ENCODE measurements at places on chromosomes 4 and X.

DNA sequence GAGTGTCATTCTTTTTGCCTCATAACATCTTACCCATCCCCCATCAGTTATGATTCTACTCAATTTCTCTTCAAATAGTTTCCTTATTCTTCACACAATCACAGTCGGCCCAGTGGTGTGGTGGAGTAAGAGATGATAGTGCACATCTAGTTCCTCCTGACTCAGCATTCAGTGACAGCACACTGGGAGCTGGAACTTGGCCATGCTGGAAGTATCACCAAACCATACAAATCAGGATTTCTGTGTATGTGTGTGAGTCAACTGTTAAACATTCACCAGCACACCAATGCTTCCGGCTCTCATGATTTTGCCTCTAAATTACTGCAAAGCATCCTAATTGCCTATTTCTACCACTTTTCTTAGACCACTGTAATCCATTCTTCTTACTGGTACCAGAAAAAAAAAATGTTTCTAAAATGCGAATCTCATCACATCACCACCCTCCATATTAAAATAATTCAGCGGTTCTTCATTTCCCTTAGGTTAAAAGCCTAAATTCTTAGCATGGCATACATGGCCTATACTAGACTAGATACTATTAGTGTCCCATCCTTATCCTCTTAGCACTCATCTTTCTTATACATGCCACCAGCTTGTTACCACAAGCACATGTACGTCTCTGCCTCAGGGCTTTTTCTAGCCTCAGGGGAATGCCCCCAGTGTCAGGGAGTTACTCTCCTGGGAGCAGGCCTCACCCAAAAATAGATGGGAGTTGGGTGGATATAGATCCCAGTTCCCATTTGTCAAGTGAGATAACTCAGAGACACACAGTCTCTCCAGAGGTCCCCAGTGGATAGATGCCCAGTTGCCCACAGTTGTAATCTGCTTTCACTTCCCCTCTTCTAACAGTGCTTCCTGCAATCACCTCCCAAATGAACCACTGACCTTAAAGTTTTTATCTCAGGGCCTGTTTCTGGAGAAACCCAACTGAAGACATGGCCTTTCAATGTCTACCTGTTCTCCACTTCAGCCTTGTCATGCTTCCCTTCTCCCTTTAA is 49.2 kb upstream of the DDX53 start:
- no peaks in the 10 kb centered on the region for H3K36me3 ChIP-seq
- no peak overlapping the region for H3K4me3 ChIP-seq
- no peaks in the 10 kb centered on the region for H3K27me3 ChIP-seq
- no peaks in the 10 kb centered on the region for H3K4me1 ChIP-seq

- H3K4me1 ChIP-seq = no peaks in the 10 kb centered on the region
- no peak overlapping the region for H3K27ac ChIP-seq
- DNase-seq = no peak
- no peaks in the 10 kb centered on the region for H3K27me3 ChIP-seq
- no peak overlapping the region for H3K4me3 ChIP-seq
Measured at GRCh38 chr4:183858011-183858615, 47.0 kb upstream of the STOX2 start.

DNA sequence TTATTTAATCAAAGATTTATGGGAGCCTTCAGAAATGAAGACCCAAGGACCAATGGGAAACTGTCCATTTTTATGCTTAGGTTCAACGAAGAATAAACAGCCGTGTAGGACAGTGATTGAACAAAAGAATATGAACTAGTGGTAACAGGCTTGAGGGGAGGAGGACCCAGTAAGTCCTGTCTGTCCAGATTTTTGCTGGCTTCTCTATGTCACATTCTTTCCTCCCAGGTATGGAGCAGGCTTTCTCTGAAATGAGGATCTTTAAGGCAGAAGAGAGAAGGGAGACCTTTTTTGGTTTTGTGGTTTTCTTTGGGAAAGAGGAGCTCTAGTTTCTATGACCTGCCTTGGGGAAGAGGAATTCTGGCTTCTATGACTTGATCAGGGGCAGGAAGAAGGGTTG is 74.1 kb downstream of the BANK1 start:
- no peaks in the 10 kb centered on the region for H3K27me3 ChIP-seq
- no peak for DNase-seq
- H3K36me3 ChIP-seq = no peaks in the 10 kb centered on the region
- H3K4me1 ChIP-seq = no peaks in the 10 kb centered on the region
- H3K27ac ChIP-seq = no peak overlapping the region

DNA sequence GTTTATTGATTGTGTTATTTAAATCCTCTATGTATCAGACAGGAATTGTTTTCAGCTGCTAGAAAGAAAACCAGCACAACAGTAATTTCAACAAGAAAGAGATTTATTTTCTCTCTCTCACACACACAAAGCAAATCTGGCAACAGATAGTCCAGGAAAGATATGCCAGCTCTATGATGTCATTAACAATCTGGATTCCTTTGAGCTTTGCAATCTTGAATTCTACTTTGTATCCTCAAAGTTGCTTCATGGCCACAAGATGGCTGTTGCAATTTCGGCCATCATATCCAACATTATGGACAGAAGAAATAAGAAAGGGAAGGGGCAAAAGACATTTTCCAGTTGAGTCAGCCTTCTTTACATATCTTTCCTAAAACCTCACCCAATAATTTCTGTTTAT is 19.8 kb upstream of the FMR1 start:
- no peak overlapping the region for H3K27ac ChIP-seq
- no peaks in the 10 kb centered on the region for H3K36me3 ChIP-seq
- no peaks in the 10 kb centered on the region for H3K4me1 ChIP-seq
- no peak for DNase-seq
- no peaks in the 10 kb centered on the region for H3K27me3 ChIP-seq
